Smooth muscle cell of the brain vasculature (primary cell): ENCODE measurements at places on chromosomes 11 and 22.

DNA sequence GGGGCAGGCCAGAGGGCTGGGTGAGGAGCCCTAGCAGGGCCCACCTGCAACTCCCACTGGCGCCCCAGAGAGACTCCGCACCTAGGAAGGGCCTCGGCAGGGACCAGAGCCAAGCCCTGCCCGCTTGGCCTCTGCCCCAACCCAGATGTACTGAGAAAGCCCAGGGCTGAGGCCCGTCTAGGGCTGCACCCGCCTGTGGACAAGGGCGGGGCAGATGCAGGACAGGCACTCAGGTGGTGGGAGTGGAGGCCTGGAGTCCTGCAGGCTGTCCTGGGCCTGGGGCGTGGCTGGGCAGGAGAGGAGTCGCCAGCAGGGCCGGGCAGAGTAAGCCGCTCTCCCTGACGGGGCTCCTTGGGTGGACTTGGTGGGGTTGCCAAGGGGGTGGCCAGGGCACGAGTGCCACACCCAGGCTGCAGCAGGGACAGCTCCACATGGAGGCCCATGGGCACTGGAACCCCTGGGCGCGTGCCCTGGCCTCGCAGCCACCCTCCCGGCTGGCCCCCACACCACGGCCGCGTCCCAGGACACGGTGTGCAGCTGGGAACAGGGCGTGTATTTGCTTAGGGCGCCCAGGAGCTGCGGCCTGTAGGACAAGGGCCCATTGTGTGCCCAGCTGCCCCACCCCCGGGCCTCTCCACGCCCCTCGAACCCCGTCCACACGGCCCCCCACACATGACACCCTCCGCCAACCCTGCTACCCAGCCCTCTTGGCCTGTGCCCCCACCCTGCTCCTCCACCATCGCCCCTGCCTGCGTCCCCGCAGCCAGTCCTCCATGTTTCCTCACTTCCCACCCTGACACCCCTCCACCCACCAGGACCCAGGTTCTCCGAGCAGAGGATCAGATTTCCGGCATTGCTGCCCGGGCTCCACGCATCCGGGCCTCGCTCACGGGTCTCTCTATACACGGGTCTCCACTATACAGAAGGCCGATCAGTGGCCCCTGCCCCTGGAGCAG is 11.3 kb upstream of the PIM3 start:
- DNase-seq: no peak

- DNase-seq: no peak
Observed at GRCh38 chr11:61345170-61345610, 12.2 kb downstream of the TKFC start.

- DNase-seq: no peak
Observed at GRCh38 chr11:117421476-117421875, 93.8 kb downstream of the CEP164 start.

DNA sequence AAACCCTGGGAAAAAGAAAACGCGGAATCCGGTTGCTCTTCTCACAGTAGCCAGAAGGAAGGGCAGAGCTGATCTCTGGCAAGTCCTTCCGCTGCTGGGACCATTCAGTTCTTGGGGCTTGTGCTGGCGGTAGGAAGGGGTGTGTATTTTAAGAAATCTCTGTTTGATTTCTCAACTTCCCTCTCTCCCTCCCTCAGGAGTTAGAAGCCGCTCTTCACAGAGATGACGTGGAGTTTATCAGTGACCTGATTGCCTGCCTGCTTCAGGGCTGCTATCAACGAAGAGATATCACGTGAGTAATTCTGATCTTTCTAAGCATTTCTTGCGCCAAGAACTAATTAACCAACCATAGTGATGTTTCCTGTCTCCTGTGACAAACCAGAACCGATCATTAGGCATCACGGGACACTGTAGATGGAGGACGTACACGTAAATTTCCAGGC is 85.9 kb upstream of the SLC25A18 start:
- no peak for DNase-seq

GRCh38 chr11:36411202-36411640 is 98.9 kb downstream of the TRAF6 start:
- no peak for DNase-seq

GRCh38 chr22:45418056-45418769 is 4.7 kb downstream of the RIBC2 start:
- DNase-seq: no peak

GRCh38 chr22:25645964-25646363 is 81.5 kb downstream of the GRK3 start:
- DNase-seq: no peak

GRCh38 chr11:62020661-62021060 is 53.2 kb upstream of the FTH1 start:
- no peak for DNase-seq

- no peak for DNase-seq
Observed at GRCh38 chr11:77303328-77303727, 1.8 kb upstream of the GDPD4 start.
